ENCODE measurements at places on chromosomes 7 and 10.

- no peak for DNase-seq
Observed at GRCh38 chr7:135753616-135754413, 5.2 kb upstream of the FAM180A start.

GRCh38 chr10:66678521-66678920 lies 247.3 kb upstream of the LRRTM3 start:
- DNase-seq, result no peak

GRCh38 chr10:87816898-87817608 lies 973 bp downstream of the ATAD1 start:
- DNase-seq, result no peak

GRCh38 chr7:123682690-123683089 lies 27.0 kb downstream of the LMOD2 start:
- peak; percentile 44 for DNase-seq

GRCh38 chr10:36224431-36224985 lies 582.4 kb upstream of the FZD8 start:
- DNase-seq, result no peak

DNA sequence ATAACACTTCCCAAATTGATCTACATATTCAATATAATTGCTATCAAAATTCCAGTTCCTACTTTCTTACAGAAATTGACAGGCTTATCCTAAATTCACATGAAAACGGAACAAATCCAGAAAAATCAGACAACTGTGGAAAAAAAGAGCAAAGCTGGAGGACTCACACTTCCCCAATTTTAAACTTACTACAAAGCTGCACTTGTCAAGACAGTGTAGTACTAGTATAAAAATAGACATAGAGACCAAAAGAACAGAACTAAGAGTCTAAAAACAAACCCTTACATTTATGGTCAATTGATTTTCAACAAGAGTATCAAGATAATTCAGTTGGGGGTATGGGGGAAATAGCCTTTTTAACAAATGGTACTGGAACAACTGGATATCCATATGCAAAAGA lies 27.5 kb downstream of the LMBR1 start:
- no peak for DNase-seq

- DNase-seq, result no peak
Observed at GRCh38 chr7:6294839-6295238, 22.4 kb upstream of the CYTH3 start.

DNA sequence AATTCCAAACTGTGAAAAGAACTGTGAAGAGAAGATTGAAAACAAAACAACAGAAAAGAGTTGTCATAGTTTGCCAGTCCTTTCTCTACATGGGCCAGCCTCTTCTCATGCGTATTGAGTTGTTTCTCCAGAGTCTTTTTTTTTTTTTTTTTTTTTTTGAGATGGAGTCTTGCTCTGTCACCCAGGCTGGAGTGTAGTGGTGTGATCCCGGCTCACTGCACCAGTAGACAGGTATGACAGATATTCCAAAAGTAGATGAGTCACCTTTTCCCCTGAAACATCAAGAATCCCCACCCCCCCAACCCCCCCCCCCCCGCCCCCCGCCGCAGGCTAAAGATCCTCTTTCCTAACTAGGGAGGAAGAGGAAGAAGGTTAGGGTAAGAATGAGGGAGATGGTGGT lies 15.6 kb upstream of the KMT2C start:
- no peak for DNase-seq

DNA sequence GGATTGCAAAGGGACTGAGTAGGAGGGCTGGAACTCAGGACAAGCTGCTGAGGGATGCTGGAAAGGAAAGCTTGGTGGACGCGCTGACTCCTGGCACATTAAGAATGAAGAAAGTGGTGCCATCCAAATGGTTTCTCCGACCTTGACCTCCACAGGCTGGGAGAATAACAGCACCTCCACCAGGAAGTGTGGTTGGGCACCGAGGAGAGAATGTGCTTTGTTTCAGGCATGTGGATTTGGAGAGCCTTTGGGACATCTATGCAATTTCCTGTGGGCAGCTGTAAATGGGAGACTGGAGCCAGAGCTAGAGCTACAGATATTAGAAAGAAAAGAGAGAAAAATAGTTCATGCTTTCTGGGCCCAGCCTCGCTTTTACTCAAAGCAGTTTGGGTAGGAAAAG lies 29.8 kb upstream of the HABP2 start:
- no peak for DNase-seq

DNA sequence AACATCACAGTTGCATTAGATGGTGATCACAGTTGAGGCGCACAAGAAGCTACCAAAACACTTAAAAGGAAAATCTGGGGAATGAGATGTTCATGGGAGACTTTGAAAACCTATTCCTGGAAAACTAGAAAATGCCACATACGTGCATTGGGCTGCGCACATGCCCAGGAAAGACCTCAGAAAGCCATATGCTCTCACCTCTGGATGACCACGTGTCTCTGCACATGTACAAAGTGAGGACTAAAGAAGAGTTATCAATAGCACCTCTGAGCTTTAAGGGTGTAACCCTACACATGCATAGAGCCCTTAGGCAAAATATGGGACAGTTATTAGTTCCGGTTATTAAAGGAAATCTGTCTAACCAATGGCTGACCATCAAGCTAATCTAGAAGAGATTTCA lies 77.7 kb downstream of the CRPPA start:
- DNase-seq, result no peak

DNA sequence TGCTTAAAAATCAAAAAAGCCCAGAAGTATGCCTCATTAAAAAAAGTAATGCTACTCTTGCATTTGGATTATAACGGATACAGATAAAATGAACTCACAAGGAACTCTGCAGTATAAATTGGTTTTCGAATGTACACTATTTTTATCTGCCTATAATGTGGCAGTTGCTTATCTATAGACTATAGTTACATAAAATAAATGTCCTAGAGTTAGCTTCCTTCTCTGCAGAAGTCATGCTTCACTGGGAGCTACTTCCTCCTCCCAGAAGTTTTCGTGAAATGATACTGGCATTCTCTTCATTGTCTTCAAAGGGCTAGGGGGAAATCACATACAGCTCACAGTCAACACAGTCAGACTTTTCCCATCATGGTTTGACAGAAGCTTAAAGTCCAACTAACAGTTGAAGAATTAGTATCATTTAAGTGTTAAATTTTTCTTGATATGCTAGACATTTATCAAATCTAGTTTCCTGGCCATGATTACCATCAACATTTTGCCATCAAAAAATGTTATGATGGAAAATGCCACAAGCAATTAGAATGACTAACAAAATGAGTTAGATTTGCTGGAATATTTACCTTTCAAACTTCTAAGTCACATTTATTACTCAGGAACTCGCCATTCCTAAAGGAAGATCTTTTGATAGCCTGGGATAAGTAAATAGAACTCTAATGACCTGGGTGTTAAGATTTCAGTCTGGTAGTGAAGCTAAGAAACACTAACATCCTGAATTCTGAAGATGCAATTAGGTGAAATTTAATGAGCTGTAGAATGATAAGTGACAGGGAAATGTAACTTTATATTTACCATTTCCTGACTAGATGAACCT lies 87.3 kb upstream of the TRIL start:
- no peak for DNase-seq

DNA sequence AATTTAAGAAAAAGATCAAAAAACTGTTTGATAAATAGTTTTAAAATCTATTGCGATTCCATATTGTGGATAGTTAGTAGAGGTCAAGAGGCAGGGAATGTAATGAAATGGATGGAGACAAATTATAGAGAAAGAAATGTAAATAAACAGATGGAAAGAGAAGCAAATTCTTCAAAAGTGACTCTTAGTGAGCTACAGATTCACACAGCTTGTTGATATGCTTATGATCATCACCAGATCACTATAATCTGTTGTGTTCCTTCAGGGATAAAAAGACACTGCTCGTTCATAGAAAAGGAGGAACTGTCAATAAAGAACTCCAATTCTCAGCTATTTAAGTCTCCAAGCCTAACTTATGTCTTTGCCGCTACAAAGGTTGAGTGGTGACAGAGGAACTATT lies 251.4 kb upstream of the SEMA3C start:
- no peak for DNase-seq

DNA sequence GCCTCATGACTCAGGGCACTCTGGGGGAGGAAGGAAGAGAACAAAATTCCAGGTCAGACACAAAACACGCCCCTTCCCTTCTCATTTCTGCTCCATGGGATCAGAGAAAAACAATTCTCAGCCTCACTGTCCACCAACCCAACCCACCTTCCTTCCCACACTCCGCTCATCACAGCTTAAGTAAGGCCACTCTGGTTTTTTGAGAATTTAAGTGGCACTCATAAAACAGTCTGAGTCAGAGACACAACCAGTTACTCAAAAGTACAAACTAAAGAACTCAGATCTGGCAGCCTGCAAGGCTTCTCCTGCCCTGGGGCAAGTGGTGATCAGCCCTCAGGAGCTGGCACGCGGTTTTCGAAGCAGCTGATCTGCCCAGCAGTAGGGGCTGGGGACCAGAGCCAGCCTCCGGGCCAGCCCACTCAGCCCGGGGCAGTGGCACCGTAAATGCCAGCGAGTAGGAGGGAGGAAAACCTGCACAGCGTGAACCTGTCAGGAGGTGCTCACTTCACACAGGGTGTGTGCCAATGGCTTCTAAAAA lies 39.1 kb upstream of the ABLIM1 start:
- DNase-seq, result no peak

- DNase-seq, result no peak
Observed at GRCh38 chr10:9149134-9149533, 1094.6 kb downstream of the GATA3 start.

GRCh38 chr10:6465854-6466601 lies 114.0 kb downstream of the PRKCQ start:
- no peak for DNase-seq

DNA sequence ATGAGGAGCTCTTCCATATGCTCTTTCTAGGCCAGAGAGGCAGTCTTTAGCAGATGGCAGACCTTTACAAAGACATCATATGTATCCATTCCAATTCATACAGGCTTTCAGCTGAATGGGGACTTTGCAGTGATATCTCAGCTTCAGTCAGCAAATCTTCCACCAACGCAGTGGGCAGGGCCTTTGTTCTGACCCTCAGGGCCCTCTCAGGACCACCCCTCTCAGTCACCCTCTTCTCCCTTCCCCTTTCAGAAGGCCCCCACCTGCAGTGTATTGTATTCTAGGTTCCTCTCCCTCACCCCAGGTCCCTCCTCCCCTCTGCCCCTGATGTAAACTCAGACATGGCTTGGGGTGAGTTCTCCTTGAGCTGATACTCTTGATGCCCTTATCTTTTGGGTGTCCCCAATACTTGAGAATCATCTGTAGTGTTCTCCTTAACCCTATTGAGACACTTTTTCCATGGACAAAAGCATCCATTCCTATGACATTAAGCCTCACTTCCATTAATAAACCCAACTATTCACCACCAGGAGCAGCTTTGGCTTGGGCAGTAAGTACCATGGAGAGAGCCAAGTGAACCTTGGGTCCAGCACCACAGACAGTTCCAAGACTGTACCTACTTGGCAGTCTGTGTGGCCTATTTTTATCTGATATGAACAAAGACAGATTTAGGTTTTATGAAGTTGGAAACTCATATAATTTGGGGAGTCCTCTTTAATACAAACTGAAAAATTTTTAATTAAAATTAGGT lies 62.7 kb downstream of the ADCYAP1R1 start:
- DNase-seq, result no peak

- no peak for DNase-seq
Observed at GRCh38 chr7:20136647-20137046, 80.5 kb downstream of the MACC1 start.

DNA sequence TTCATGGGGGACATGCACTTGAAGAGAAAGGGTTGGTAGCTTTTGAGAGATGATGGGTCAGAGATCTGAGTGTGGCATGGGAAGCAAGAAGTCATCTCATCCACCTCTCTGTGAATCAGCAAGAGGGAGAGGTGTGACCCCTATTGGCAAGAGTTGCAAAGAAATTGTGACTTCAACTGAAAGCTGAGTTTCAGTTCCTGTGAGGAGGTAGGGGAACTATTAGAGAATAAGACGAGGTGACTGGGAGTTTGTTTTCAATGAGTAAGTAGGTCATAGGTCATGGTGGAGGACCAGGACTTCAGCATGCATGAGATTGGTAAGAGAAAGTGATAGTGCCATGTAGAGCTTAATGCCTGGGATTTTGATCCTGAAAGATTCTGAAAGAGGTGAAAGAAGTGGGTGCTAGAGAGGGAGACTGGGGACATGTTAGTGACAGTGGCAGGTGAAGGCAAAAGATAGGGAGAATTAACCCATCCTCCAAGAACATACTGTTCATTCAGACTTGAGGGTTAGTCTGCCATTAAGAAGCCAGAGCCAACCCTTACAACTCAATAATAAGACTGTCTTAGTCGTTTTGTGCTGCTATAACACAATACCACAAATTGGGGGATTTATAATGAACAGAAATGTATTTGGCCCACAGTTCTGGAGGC lies 75.5 kb upstream of the CAPZA2 start:
- DNase-seq, result no peak

GRCh38 chr10:106384496-106384895 lies 780.0 kb downstream of the SORCS1 start:
- DNase-seq, result no peak

DNA sequence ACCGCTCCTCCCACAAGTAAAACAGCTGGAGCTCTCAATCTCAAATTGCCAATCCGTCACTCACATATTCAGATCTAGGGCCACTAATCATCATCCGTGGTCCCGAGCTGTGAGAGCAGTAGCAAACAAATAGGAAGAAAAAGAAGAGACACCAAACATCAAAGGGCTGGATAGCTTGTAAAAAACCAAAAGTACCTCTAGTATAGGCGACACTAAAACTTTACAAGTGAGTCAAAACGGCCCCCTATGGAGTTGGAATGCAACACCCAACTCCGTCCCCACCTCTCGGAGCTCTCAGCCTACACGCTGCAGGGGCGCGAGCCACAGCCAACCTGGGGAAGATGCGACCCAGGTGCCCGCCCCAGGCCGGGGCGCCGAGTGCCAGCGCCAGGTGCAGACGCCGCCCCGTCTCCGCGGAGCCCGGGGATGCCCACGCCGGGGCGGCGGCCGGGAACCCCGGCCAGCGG lies 581 bp downstream of the FAM3C start:
- no peak for DNase-seq

DNA sequence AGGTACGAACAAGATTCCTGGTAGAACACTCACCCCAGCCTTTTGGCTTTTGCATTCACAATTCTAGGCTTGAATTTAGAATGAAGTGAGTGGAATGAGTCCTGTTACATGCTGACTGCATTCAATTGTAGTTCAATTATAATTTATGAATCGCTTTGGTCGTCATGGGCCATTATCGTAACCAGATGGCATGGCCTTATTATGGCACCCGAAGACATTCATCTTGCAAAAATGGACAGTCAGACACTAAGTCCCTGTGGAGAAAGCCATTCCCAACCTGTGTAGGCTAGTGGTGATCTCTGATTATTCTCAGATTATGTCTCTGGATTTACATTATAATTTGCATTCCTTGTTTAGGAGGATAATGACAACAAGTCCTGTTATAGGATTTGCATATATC lies 292.4 kb upstream of the NPSR1 start:
- DNase-seq, result no peak

- peak; percentile 52 for DNase-seq
Observed at GRCh38 chr10:86868353-86868752, 89.1 kb downstream of the MMRN2 start.

Measured in NCI-H2227 treated with DMSO at 0.1 percent for 48 hours (cell line).